Stimulated activated CD8-positive, alpha-beta memory T cell treated with anti-CD3 and anti-CD28 coated beads, Interleukin-2, amount 100 ng/mL, for 48 hours (primary cell): ENCODE measurements at places on chromosomes 7 and 10.

DNA sequence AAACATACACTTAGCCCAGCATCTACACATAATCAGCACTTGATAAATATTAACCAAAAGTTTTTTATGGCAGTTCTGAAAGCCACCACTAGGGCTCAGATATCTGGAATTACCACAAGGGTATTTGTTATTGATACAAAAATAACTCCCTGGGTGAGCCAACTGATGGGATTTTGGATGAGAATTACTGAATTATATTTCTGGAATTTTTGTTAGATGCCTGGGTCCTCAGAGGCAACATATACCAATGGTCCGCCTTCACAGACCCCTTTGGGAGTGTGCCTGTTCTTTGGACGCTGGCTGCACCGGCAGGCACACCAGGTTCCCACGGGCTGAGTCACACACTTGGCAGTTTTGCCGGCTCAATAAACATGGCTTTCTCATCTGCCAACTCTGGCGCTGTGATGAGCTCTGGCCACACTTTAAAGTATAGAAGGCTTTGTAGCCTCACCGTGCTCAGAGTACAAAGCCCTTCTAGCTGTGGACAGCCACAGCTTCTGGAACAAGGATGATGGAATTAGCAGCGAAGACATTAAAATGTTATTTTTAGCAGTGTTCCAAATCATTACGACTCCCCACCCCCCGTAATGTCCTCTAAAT lies 24.5 kb upstream of the EEPD1 start:
- no peak for DNase-seq

GRCh38 chr10:47339759-47340607 lies 8.2 kb upstream of the RBP3 start:
- DNase-seq = no peak

DNA sequence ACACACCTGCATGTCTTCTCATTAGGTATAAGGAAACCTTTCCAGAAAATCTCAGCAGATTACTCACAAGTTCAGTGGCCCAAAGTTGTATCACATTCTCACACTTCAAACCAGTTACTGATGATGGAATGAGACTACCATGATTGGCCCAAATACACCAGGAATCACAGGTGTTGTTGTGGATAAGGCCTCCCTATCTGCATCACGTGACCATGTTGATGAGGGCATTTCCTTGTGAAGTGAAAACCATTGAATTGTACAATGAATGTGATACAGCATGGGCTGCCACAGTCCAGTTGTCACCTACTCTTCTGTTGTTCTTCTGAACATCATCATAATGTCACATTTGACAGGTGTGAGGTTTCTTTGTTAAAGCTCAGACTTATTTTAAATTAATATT lies 431.7 kb downstream of the AUTS2 start:
- no peak for DNase-seq

DNA sequence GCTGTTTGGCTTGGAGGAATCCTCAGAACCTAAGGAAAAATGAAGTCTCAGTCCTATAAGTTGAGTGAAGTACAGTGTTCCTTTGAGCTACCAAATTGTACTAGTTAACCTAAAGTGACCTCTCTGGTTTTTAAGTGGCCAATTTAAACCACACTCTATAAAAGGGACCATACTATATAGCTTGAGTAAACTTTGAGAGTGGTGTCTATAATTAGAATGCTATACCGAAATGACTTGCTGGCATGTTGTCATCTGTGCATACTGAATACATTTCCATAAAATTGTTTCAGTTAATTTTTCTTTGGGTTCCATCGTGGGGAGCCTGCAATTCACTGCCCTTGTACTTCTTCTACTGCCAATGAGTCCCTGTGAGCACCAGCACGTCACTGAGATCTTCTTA lies 151.1 kb downstream of the DKK1 start:
- DNase-seq = no peak

DNA sequence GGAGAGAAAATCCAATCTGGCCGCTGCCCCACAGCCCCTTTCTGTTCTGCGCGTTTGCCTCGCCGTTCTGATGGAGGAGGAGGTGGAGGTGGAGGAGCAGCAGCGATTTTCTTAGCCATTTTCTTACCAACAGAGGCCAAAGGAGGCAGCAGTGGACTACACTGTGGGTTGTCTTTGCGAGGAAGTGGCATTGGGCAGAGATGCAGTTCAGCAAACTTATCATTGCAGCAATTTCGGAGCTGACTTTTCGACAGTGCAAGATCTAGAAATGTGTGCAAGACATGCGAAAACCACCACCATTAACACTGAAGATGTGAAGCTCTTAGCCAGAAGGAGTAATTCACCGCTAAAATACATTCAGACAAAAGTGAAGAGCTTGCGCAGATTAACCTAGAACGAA lies 1.9 kb upstream of the ARL4A start:
- no peak for DNase-seq

GRCh38 chr10:44297963-44298362 lies 86.9 kb downstream of the CXCL12 start:
- no peak for DNase-seq

DNA sequence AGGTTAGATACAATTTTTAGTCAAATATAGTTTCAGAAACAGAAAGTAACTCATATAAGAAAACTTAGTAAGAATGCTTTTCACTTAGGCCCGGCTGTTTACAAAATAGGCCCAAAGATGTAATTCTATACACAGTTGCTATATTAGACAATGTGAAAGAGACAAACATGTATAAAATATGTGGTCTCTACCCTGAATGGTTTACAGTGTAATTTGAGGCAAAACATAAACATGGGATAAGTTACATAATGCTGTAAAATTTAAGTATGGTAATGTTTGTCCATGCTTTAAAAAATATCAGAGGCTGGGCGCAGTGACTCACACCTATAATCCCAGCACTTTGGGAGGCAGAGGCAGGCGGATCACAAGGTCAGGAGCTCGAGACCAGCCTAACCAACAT lies 18.7 kb downstream of the KRIT1 start:
- no peak for DNase-seq
